ENCODE measurements at places on chromosomes 6 and 20. TPM values are rescaled to one million over a fixed set of nuclear protein-coding genes. Genes with fewer than 3 reads are reported as not detected.

GRCh38 chr6:157402996-157403685, 22.2 kb downstream of the ZDHHC14 start:
- H3K4me3 ChIP-seq, result no peak overlapping the region
- no peaks in the 10 kb centered on the region for H3K27me3 ChIP-seq

DNA sequence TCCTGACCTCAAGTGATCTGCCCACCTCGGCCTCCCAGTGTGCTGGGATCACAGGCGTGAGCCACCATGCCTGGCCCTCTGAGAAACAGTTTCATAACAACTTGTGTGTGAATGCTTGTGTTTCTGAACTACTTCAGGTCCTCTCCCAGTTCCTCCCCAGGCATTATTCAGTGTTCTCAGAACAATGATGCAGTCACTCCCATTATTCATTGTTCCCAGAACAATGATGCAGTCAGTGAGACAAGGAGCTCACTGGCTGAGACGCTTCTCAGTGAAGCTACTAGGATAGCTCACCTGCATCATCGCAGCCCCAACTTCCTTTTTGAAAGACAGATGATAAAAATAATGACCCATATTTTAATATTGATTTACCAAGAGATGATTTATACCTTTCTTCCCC, 71.5 kb downstream of the NDUFAF5 start:
- DNase-seq, result no peak
- H3K27ac ChIP-seq, result no peak overlapping the region
- H3K4me3 ChIP-seq, result no peak overlapping the region
- peaks cover 6% of the 10 kb centered on the region for H3K4me1 ChIP-seq
- H3K36me3 ChIP-seq, result no peaks in the 10 kb centered on the region

The ADAM33 gene
- 234 TPM for total RNA-seq

- no peak overlapping the region for H3K4me3 ChIP-seq
- peaks cover 6% of the 10 kb centered on the region for H3K4me1 ChIP-seq
- H3K27ac ChIP-seq, result no peak overlapping the region
- DNase-seq, result no peak
These were observed 16.9 kb upstream of the SRSF3 start for GRCh38 chr6:36577301-36577700.

GRCh38 chr6:46329568-46329967, 158.8 kb upstream of the ENPP5 start:
- peaks cover 29% of the 10 kb centered on the region for H3K4me1 ChIP-seq
- no peaks in the 10 kb centered on the region for H3K27me3 ChIP-seq
- no peak overlapping the region for H3K27ac ChIP-seq
- no peak for DNase-seq
- H3K4me3 ChIP-seq, result no peak overlapping the region

The HLA-DMB gene
- total RNA-seq, result 26.8 TPM

DNA sequence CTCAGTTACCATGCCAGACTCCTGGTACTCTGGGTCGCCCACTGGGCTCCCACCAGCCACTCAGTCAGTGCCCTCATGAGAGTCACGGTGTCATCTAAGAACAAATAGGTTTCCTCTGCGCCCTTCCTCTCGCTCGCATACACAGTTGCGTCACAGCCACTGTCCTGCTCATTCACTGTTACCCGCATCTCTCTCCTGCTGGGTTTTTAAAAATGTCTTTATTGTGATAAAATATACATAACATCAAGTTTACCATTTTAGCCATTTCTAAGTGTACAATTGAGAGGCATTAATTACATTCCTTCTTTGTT, 4.0 kb downstream of the TEAD3 start:
- no peak for DNase-seq
- H3K27me3 ChIP-seq, result no peaks in the 10 kb centered on the region

The SRSF6 gene
- total RNA-seq, result 23.9 TPM

GRCh38 chr6:2110504-2110903, 134.9 kb downstream of the GMDS start:
- H3K36me3 ChIP-seq, result no peaks in the 10 kb centered on the region
- no peaks in the 10 kb centered on the region for H3K4me1 ChIP-seq
- peak overlapping the region; percentile 82 for H3K27ac ChIP-seq

Measured in ascending aorta (tissue), 2 donors.